ENCODE measurements at places on chromosomes 7 and 10.

DNA sequence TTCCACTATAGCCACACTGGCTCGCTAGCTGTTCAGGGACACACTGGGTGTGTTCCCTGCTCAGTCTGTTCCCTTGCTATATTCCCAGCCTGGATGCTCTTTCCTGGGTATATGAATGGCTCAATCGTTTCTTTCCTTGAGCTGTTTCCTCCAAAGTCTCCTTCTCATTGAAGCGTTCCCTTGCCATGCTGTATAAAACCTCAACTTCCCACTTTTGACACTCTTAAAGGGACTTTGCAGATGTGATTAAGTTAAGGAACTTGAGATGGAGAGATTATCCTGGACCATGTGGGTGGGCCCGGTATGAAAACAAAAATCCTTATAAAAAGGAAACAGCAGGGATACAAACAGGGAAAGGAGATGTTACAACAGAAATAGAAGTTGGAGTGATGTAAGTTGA, 973.1 kb downstream of the LRMDA start:
- DNase-seq: no peak

GRCh38 chr7:20594023-20594422, 21.4 kb upstream of the ABCB5 start:
- no peak for DNase-seq

GRCh38 chr10:11010582-11010981, 7.1 kb upstream of the CELF2 start:
- no peak for DNase-seq

GRCh38 chr10:79311581-79312407, 35.5 kb upstream of the PPIF start:
- no peak for DNase-seq

DNA sequence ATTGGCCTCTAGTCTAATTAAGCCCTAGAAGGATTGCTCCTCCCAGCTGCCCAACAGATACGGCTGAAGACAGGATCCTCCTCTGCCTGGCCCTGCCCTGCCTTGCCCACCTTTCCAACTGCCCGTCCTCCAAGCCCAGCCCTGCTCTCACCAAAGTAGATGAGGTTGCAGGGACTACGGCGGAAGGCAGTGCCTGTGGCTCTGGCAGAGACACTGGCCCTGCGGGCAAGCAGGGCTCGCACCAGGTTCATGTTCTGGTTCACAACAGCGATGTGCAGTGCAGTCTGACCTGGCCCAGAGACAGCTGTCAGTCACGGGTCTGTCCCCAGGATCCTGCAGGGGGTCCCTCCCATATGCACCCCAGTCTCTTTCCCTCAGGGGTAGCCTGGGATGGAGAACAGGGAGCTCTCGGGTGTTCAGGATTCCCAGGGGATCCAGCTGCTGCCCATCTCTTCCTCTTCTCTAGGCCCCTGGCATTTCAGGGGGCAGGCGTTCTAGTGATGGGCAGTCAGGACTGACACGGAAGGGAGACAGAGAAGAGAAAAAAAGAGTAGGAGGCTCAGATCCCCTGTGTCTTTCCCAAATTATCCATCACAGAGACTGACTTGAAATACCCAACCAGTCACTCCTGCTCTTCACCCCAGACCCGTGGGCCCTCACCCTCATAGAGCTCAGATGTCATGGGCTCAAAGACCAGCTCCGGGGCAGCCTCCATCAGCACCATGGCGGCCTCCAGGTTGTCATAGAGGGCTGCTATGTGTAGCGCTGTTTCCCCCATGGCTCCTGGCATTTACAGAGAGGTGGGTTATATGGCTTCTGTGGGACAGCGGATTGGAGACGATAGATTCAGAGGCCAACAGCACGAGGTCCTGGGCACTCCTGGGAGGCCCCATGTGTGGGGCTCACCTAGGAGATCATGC, 8.3 kb downstream of the TRPV6 start:
- no peak for DNase-seq

DNA sequence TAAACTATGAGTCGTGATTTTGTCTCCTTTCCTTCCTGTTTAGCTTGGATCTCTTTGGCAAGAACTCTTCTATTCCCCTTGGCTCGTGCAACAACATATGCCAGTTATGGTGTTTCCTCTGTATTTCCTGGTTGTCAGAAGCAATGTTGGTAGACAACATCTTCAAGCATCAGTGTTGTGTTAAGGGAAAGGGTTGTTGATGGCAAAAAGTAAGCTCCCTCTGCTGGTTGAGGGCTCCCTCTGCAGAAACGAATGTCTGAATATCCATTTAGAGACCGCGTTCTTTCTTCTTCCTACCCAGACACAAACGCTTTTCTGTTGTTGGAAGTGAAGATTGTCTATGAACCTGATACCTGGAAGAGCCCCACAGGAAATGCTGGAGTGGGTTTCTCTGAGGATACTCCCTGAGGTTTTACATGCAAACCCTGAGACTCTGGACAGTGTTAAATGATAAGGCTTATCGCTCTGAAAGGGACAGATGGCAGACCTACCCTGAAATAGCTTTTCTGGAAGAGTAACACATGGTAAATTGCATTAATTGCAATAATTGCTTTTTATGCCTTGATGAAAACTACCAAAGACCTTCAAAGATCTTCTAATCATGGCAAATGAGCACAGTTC, 23.5 kb upstream of the C1QL3 start:
- DNase-seq: no peak

DNA sequence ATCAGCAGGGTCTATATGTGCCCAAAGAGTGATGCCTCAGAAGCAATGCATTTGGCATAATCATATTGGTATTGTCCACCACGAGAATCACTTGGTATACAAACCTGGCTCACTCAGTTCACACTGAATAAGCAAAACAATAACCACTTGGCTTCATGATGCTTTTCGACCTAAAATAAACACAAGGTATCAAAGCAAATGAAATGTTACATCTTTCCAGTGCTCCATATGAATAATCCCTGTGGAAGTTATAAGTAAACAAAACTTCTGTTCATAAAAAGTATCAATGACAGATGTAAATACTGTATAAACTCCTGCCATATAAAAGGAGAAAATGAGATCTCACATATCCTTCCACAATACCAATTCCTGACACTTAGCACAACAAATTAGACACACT, 29.8 kb upstream of the EBLN1 start:
- DNase-seq: no peak

- no peak for DNase-seq
These were observed 8.3 kb upstream of the FAM133B start for GRCh38 chr7:92598310-92598981.

GRCh38 chr7:14507617-14508016, 394.9 kb downstream of the DGKB start:
- no peak for DNase-seq

DNA sequence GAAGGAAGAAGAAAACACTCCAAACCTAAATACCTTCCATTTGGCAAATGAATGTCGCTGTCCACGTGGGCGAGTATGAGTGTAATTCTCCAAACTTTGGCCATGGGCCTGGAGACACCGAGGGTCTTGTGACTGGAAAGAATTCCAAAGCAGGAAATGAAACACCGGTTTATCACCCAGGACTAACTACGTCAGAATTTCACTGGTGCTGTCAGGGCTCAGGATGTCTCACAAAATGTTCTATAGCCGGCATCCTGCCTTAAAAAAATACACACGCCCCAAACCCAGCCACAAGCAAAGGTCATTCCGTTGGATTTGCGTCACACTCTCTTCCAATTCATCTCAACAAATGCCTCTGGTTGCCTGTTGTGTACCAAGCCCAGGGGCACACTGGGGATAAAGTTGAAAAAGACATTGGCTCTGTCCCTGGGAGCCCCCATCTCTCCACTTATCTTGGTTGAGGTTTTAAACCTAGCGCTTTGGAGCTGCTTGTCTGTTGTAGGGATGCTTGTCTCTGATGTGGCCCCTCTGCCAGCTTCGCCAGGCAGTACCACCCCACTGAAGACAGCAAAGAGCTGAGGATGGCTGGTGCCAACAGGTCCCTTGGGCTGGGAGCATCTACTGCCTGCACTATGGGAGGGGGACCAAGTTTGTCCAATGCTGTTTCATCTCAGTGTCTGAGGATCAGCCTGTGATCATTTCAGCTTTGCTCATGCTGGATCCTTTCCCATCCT, 31.2 kb downstream of the GSTO2 start:
- DNase-seq: no peak

DNA sequence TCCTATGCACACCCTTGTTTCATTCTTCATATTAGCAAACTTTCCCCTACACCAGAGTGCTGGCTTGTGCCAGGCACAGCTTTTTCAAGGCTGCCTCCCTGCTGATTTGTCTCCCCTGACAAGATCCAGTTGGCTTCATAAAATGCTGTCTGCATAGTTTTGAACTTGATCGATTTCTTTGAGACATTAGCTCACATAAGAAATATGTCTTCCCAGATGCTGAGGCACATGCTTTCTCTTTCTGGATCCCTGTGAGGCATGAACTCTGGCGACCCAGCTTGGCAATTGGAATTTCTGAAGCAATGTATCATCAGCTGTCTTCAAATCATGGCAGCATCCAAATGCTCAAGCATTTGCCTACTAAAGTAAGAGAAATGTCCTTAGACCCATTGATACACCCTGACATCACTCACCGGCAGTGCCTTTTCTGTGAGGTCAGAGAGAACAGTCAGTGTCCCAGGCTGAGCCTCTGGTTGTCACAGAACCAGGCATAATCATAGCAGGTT, 616.4 kb upstream of the GHITM start:
- DNase-seq: no peak

GRCh38 chr10:123485341-123485960, 180.7 kb upstream of the GPR26 start:
- no peak for DNase-seq

DNA sequence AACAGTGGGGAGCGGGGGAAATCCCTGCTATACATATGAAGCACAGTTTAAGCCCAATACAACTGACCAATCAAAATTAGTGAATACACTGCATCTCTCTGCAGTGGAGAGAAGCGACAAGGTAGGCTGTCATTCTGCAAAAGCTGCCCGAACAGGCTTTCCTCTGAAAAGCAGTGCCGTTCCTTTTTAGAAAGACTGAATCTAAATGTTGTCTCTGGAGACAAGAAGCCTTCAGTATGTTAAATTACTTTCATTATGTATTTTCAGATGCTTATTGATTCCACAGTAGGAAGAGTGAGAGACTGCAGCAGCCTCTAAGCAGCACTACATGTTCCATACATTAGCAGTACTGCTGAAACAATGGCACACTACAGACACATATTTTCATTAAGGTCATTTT, at the start of gene GPR22:
Gene GPR22, plus strand, starts transcription at position 129 of the 400 bp plus-strand sequence. CDS start 4,004 bp downstream, outside the sequence.
- DNase-seq: no peak

- no peak for DNase-seq
These were observed 30.1 kb upstream of the ZEB1 start for GRCh38 chr10:31288962-31289361.

GRCh38 chr7:32217341-32218153, 147.3 kb upstream of the PDE1C start:
- DNase-seq: no peak

- no peak for DNase-seq
These were observed 60.4 kb upstream of the FGFR2 start for GRCh38 chr10:121658611-121659010.

All from activated T-helper 1 cell treated with anti-CD3 and anti-CD28 coated beads, Interleukin-2, amount 50 U/mL, for 16 hours (primary cell).